Stimulated activated naive CD4-positive, alpha-beta T cell treated with Interleukin-2 at 50 U/mL for 16 hours (primary cell): ENCODE measurements at places on chromosomes 3 and 15.

- DNase-seq, result no peak
These were observed 17.8 kb downstream of the DUOX1 start for GRCh38 chr15:45147606-45148005.

- DNase-seq, result no peak
These were observed 74.0 kb upstream of the LIPC start for GRCh38 chr15:58357529-58358476.

- DNase-seq, result no peak
These were observed 17.7 kb downstream of the CPN2 start for GRCh38 chr3:194333212-194333980.

GRCh38 chr3:99483841-99484240 is 154.6 kb upstream of the COL8A1 start:
- DNase-seq, result no peak

DNA sequence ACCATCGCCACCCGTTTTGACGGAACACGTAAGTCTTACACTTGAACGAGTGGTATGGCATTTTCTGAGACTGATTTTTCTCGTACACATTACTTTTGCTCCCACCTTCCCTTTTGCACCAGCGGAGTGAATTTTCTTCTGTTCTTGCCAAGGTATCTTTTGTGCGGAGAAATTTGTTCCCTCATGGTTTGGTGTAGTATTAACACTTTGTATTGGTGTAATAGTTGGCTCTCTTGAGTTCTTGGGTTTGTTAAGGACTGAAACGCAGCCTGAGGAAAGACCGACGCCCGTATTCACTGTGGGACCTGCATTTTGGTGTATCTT is 420 bp downstream of the KCNH8 start:
- DNase-seq, result no peak

DNA sequence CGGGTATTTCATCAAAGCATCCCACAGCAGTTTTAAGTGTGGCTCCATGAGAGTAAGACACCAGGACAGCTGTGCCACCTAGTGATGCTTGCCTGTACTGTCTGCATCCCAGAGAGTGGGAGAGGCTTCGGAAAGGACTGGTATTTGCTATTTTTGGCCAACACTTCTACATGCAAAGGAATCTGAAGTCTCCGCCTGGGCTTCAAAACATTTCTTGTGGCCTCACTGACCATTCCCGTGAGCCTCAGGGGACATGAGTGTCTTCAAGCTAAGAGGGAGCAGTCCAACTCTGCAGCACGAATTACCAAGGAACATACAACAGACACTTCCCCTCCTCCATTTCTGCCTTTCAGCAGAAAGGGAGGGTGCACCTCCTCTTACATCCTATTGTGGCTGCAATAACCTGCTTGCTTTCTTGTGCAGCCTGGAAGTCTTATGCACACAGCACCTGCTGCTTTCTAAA is 177.5 kb downstream of the RORA start:
- DNase-seq, result no peak

DNA sequence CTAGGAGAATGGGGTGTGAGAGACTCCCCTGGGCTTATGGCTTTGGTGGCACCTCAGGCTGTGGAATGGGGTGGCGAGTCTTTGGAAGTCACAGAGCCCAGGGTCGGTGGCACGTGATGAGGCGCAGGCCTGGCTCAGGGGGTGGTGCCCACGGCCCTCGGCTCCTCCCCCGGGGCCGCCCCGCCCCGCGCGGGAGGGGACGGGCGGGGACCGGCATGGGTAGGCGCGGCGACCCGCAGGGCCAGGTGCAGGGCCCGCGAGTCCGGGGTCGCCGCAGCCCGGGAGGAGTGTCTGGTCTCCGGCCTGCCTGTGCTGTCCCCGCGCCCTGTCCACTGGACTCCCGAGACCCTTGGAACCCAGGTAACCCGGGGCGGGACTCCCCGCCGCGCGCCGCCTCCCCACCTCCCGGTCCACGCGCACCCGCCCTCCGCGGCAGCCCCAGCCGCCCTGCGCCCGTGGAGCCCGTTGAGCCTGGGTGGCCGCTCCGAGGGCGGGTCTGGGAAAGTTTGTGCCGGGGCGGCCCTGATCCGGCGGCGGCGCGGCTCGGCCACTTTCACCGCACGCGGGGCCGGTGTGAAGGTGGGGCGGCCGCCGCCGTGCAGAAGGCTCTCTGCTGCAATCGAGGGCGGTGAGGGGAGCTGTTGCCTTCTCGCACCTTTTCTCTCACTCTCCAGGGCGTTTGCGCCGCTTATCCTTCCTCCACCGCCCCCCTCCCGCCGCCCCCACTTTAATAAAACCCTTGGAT is at the start of gene PAQR5:
TSS of gene PAQR5 (plus strand) at position 216 of the 745 bp plus-strand sequence. CDS start 61,169 bp downstream, outside the sequence.
- no peak for DNase-seq

- DNase-seq, result no peak
These were observed 558 bp upstream of the IL17RC start for GRCh38 chr3:9916346-9916733.
